CD4-positive, alpha-beta T cell treated with Interleukin-15 for 4 hours (primary cell): ENCODE measurements at places on chromosomes 6 and 20.

GRCh38 chr6:56168596-56168995 lies 78.8 kb downstream of the COL21A1 start:
- DNase-seq: no peak

DNA sequence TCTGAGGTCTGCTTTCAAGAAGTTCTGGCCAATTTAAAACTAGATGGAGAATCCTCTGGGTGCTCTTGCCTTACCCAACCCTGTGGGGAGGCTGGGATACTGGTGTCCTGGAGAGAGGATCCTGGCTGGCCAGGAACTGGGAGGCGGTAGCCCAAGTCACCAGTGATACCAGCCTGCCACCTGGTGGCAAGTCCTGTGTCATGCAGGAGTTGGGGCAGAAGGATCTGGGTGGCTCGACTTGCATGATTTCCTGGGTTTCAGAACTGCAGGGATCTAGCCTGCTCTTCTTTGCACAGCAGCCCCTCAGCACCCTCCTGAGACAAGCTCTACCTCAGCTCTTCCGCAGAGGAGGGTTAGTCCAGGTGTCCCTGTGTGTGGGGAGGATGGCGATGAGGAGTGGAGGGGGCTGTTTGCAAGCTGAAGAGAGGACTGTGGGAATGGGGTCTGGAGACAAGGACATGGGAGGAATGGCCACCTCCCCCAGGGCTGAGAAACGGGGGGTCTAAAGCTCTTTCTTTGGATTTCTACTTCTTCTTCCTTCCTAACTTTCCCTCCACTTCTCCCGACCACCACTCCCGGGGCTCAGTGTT lies 4.2 kb downstream of the KCNK17 start:
- peak; percentile 49 for DNase-seq

DNA sequence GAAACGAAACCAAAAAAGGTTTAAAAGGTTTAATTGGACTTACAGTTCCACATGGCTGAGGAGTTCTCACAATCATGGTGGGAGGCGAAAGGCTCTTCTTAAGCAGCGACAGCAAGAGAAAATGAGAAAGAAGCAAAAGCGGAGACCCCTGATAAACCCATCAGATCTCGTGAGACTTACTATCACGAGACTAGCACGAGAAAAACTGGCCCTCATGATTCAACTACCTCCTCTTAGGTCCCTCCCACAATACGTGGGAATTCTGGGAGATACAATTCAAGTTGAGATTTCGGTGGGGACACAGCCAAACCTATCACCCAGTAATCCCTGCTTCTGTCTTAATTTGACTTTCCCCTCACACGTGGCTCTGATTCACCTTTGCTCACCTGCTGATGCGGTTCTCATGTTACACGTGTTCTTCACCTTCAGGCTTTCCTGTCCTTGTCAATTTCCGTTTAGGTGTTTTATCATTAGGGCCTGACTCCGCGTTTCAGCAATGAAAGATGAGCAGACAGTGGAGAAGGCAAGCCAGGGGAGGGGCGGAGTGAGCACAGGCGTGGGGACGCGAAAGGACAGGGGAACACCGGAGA lies 57.1 kb downstream of the AGPAT4 start:
- DNase-seq: no peak

DNA sequence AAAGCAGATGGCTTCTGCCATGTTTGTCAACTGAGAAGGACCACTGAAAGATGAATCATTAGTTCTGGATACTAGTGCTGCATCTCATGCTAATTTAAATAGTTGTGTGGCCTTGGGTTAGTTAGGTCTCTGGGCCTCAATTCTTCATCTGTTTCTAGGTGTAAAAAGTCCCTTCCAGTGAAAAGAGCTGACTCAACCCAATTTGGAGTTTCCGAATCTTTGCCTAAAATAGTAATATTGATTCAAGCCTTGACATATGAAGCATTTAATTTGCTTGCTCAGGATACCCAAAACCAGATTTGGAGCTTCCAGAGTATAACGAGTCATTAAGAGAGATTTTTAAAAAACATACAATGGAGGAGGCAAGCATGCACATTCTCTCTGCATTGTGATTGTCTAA lies 163.9 kb downstream of the LMBRD1 start:
- DNase-seq: no peak

DNA sequence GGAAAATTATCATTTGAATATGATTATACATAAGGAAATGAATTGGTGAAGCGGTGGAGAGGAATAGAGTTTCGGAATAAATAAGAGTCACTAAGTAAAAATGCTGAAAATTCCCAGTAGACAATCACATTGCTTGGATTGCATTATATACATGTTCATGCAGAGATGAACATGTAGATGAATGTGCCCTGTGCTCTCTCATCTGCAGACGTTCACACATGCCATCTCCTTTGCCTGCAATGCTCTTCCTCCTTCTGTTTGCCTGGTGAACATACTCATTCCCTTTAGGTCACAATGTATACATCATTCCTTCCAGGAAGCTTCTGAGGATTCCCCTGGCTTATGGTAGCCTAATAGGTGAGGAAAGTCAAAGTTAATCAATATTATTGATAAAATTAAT lies 17.9 kb downstream of the DCDC2 start:
- no peak for DNase-seq

- DNase-seq: no peak
Observed at GRCh38 chr6:143698759-143699429, 21.1 kb downstream of the PHACTR2 start.

- DNase-seq: no peak
Observed at GRCh38 chr20:19885939-19886660, 128.0 kb downstream of the RIN2 start.

GRCh38 chr6:89434954-89435353 lies 2.0 kb downstream of the ANKRD6 start:
- no peak for DNase-seq

DNA sequence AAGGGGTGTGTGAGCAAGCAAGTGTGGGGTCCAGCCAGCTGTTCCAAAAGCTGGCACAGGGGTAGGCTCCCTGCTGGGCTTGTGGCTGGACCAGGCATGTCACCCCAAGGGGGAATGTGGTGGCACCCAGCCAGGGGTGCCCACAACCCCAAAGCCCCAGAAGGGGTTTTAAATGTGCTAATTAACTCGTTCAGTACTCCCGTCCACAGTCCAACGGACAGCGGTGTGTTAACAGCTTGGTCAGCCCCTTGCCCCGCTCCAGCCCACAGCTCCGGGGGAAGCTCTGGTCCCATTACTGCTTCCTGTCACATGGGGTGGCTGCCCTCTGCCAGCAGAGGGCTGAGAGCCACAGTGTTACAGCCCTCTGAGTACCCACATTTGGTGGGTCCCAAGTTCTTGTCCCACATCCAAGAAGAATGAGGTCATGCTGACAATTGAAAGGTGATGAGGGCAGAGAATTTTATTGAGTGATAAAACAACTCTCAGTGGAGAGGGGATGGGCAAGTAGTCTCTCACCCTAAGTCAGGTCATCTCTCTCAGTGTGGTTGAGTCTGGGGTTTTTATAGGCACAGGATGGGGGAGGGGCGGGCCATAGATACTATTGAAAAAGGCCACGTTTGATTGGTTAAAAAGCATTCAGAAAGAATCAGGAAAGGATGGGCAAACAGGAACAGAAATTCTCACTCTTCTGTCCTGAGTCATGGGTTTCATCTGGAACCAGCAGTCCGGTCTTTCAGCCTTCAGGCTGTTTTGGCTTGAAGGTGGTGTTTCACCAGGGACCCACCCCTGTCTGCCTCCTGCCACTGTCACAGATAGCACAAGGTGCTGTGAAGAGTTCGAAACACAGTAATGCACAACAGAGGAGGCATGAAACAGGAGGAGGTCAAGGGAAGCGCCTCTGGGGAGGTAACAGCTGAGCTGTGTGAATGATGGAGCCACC lies 238.5 kb downstream of the NFATC2 start:
- no peak for DNase-seq

- no peak for DNase-seq
Observed at GRCh38 chr6:115914098-115914497, 146.6 kb downstream of the FRK start.

- DNase-seq: no peak
Observed at GRCh38 chr6:133631421-133631820, 257.5 kb upstream of the TCF21 start.

DNA sequence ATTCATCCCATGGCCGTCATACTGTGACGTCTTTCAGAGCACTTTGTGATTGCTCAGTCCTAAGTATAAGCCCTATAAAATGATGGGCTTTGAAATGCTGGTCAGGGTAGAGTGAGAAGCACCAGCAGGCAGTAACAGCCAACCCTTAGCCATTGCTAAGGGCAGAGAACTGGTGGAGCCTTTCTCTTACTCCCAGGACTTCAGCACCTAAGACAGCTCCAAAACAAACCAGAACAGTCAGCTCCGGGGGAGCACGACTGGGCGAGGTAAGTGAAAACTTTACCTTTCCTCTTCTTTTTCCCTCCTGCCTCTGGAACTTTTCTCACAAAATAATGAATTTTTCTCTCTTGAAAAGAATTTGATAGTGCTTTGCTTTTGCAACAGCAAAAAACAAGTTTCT lies at the start of gene VIP:
TSS of gene VIP (plus strand) at position 104 of the 400 bp plus-strand sequence. CDS start 1,381 bp downstream, outside the sequence.
- DNase-seq: no peak

GRCh38 chr6:169722362-169723199 lies 1.7 kb downstream of the PHF10 start:
- DNase-seq: peak; percentile 18

DNA sequence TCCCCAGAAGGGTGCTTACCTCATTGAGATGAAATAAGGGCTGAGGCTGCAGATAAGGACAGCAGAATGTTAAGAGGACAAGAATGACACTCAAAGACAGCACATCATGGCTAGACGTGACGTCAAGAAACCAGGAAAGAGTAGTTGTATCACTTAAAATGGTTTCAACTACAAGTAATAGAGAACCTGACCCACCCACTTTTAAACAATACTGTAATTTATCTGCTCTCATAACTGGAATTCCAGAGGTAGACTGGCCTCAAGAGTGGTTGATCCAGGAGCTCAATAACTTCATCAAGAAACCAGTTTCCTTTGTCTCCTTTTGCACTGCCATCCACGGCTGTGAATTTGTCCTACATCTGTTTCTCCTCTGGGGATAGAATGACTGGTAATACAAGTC lies 187.1 kb downstream of the EYA4 start:
- DNase-seq: no peak

GRCh38 chr6:45132658-45133294 lies 195.4 kb upstream of the RUNX2 start:
- DNase-seq: no peak

DNA sequence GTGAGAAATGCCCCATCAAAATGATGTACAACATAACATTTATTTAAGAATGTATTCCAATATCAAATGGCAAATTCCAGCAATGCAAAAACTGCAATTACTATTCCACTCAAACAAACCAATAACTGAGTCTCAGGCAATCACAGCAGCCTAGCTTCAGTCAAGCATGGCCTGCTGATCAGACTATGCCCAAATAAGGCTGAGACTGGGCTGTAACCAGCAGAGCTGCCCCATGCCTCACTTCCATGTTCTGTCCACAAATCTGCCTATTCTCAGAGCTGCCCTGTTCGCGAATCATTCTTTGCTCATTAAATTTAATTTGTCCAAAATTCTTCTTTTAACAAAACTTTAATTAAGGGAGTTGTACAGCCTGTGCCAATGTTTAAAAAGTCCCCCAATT lies 155.4 kb downstream of the FNDC1 start:
- no peak for DNase-seq

GRCh38 chr6:99416226-99416625 lies 8.9 kb downstream of the PNISR start:
- DNase-seq: no peak
